AG04450 (cell line): ENCODE measurements at places on chromosomes 1 and 21.

- DNase-seq: no peak
These were observed 116.6 kb upstream of the SYT6 start for GRCh38 chr1:114270282-114270681.

DNA sequence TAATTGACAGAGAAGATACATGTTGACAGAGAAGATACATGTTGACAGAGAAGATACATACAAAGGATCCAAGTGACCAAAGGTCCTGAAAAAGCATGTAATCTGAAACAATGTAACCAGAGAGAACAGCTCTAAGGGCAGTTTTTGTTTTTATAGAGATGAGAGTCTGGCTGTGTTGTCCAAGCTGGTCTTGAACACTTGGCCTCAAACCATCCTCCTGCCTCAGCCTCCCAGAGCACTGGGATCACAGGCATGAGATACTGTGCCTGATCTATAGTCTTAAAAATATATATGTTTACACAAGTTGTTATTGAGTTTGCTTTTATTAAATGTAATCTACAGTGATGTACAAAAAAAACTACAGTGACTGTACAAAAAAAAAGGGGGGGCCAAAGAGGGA, 12.5 kb downstream of the MEAF6 start:
- DNase-seq: no peak

GRCh38 chr1:221643404-221644144, 98.3 kb downstream of the DUSP10 start:
- DNase-seq: no peak

DNA sequence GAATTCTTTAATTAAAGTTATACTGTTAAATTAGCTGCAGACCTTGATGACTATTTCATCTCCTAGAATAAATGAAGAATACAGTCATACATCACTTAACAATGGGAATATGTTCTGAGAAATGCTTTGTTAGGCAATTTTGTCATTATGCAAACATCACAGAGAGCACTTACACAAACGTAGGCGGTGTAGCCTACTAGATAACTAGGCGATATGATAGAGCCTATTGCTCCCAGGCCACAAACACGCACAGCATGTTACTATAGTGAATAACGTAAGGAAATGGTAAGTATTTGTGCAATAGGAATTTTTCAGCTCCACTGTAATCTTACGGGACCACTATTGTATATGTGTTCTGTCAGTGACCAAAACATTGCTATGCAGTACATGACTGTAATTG, 37.6 kb upstream of the DESI2 start:
- DNase-seq: no peak

DNA sequence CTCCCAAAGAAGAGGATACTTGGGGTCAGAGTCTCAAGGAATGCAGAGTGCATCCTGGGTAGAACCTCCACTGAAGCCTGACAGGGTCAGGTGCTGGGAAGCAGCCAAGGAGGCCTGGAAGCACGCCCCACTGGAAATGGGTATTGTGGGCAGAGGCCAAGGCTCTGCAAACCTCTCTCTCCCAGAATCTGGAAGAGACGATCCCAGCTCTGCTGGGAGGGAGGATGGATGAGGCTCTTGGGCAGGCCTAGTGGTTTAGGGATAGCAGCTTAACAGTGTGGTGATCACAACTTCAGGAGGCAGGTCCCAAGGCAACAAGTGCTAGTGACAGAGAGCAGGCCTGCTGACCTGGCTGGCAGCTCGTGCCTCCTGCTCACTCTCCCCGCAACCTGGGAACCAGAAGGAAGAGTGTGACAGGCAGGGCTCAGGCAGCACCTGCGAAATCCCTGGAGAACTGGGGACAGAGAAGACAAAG, 641.0 kb downstream of the PLPP3 start:
- no peak for DNase-seq

- no peak for DNase-seq
These were observed 102.3 kb upstream of the HMCN1 start for GRCh38 chr1:185631843-185632242.

DNA sequence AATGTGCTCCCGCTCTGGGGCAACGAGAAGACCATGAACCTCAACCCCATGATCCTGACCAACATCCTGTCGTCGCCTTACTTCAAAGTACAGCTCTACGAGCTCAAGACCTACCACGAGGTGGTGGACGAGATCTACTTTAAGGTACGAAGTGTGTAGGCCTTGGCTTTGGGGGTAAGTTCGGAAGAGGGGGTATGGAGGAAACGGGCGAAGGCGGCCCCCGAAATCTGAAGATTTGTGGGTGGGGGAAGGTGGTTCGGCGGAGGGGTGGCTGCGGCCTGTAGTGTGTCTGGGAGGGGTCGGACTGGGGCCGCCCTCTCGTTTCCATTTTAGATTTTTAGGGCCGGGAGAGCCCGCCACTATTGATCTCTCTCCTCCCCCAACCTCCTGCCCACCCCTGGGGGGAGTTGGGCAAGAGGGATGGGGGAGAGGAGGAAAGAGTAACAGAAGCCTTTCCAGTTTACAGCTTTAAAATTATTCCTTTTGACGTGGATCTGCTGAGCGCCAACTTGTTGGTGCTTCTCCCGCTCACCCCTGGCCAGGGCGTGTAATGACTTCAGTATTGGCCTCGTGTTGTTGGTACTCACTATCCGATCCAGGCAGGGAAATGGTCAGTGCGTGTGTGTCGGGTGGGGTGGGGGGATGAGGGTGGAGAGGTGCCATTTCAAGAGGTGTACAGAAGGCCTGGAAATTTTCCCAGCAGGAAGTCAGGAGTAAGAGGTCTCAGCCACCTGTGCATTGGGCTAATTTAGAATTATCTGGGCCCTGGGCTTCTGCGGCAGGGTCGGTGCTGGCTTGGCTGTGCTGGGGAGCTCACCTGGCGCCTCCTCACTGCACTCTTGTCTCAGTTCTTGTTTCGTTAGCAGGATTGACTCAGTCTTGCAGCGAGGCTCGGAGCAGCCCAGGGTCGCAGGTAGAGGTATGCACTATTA, 880 bp downstream of the PRPF38B start:
- DNase-seq: peak; percentile 8

DNA sequence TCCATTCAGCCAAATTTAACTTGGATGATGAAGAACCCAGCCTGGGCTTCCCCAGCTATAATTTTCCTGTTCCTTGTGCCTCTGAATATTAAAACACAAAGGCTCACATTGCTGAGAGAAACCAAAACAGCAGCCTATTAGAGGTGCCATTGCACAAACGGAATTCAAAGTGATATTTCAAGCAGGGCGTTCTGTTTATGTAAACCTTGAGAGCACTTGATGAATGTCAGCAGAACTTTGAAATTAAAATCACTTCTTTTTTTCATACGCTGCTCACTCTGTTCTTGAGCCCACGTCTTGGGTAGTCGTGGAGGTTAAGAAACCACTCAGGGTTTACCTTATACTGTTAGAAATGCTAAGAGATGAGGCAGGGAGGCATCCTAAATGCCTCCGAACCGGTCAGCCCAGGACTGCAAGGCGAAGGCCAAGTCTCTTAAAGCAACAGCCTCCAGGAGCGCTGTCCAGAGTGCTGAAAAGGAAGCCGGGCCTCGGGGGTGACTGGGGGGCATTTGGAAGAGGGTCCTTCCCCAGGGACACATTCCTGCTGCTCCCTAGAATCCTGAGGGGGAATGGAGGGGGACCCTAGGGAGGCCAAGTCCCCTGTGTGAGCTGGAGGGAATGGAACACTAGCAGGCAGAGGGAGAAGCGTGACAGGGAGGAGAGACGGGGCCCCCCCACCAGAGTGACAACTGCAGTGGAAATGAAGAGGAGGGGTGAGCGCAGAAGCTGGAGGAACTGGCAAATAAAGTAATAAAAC, 154.8 kb upstream of the VAMP3 start:
- DNase-seq: peak; percentile 1

- DNase-seq: no peak
These were observed 188.3 kb downstream of the ASTN1 start for GRCh38 chr1:176976225-176976624.
